ENCODE measurements at places on chromosomes 1 and 21.

- no peak for DNase-seq
These were observed 219.4 kb downstream of the LRRC40 start for GRCh38 chr1:69985901-69986439.

- DNase-seq = no peak
These were observed 118.4 kb upstream of the CHRM3 start for GRCh38 chr1:239268007-239268406.

DNA sequence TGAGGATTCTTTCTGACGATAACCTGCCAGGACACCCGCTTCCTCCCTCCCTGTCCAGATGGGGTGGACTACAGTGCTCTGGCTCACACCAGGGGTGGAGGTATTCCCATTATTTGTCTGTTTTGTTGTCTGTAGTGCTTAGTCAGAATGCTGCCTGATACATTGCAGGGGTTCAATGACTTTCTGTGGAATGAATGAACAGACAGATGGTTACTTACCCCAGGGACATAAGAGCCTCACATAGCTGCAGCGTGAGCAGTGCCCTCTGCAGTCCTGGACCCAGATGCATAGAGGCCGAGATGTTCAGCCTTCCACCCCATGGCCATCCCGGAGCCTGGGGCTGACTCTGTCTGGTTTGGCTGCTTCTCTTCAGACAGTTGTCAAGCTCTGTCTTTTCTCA is 13.0 kb upstream of the F3 start:
- no peak for DNase-seq

GRCh38 chr1:100516857-100517256 is 21.1 kb upstream of the GPR88 start:
- DNase-seq = no peak

GRCh38 chr1:14891991-14892390 is 261.6 kb upstream of the TMEM51 start:
- DNase-seq = no peak

GRCh38 chr1:159239551-159240220 is 35.0 kb downstream of the ACKR1 start:
- DNase-seq = no peak

DNA sequence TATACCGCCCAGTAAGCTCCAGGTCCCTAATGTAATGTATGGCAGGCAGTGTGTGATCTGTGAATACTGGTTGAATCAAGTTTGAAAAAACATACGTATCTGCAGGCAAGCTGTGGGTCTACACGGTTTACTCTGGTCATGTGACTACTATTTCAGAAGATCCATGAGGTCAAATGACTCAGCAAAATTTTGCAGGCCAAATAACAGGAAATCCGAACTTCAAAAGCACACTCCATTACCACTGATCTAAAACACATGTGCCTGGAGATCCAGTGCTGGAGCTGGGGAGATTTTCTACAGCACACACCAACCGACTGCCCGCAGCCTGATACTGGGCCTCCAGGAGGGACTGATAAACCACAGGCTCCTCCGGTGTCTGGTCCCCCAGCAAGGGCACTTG is 64.5 kb upstream of the SLC44A3 start:
- DNase-seq = peak; percentile 66

DNA sequence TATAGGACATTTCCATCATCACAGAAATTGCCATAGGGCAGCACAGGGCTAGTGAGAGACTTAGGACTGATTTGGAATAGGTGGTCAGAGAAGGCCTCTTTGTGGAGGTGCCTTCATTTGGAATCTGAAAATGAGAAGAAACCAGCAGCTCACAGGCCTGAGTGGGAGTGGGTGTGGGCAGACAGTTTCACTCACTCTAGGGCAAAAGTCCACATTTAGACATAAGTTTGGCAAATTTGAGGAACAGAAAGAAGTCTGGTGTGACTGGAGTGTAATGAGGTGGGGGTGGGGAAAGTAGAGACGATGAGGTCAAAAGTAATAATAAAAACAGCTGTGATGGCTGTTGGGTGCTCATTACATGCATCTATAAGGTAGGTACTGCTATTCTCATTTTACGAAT is 22.4 kb upstream of the BCAR3 start:
- DNase-seq = peak; percentile 92

GRCh38 chr1:220370041-220370700 is 97.9 kb upstream of the RAB3GAP2 start:
- DNase-seq = no peak

GRCh38 chr1:230104395-230105244 is 37.6 kb downstream of the GALNT2 start:
- peak; percentile 90 for DNase-seq

- DNase-seq = peak; percentile 55
These were observed 10.3 kb upstream of the CD101 start for GRCh38 chr1:116991171-116991845.

DNA sequence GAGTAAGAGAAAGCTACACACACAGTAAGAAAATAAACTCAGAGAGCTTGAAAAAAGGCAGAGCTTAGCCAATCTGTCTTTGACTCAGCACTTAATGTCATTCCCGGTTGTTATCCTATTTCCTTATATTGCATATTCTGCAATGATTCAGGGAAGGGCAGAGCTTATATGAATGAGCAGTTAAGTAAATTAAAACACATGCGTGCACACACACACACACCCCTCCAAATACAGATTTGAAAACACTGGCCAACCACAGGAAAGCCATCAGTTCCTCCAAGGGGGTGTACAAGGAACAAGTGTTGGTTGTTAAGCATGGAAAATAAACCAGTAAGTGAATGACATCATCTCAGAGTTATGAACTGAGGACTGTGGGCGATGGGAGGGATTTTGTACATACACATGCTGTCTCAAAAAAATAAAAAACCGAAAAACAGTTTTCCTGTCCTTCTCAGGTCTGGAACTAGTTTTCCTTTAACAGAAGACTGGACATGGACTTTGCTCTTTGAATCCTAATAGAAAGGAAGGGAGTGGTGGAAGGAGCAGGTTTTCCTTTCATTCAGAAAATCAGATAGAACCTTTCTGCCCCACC is 1.0 kb downstream of the IQGAP3 start:
- DNase-seq = peak; percentile 69

GRCh38 chr1:116833718-116834117 is 76.0 kb upstream of the PTGFRN start:
- DNase-seq = no peak

DNA sequence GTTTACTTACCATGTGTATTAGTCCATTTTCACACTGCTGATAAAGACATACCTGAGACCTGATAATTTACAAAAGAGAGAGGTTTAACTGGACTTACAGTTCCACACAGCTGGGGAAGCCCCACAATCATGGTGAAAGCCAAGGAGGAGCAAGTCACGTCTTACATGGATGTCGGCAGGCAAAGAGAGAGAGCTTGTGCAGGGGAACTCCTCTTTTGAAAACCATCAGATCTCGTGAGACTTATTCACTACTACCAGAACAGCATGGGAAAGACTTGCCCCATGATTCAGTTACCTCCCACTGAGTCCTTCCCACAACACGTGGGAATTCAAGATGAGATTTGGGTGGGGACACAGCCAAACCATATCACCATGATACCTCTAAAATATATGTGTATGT is 39.3 kb upstream of the ERRFI1 start:
- DNase-seq = no peak

DNA sequence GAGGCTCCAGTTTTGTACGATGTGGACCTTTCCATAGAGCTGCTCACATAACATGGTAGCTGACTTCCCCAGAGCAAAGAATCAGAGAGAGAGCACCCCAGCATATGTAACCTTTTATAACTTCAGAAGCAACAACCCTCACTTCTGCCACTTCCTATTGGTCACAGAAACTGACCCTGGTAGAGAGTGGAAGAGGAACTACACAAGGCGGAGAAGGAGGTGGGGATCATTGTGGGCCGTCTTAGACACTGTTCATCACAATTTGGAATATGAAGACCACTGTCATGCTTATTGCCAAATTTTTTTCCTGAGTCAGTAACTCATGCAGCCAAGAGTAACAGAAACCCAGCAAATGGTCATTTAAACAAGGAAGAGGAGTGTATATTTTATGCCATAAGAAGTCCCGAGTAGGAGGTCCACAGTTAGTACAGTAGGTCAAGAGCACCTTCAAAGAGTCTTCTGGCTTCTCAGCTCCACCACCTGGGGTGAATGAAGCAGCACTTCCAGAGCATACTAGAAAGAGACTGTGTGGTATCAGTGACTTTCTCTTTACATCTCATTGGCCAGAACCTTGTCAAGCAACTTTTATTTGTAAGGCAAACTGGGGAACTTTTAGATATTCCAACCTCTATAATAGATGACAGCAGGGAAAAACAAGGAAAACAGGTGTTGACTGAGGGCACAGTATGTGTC is 71.8 kb downstream of the ODF2L start:
- DNase-seq = peak; percentile 31

DNA sequence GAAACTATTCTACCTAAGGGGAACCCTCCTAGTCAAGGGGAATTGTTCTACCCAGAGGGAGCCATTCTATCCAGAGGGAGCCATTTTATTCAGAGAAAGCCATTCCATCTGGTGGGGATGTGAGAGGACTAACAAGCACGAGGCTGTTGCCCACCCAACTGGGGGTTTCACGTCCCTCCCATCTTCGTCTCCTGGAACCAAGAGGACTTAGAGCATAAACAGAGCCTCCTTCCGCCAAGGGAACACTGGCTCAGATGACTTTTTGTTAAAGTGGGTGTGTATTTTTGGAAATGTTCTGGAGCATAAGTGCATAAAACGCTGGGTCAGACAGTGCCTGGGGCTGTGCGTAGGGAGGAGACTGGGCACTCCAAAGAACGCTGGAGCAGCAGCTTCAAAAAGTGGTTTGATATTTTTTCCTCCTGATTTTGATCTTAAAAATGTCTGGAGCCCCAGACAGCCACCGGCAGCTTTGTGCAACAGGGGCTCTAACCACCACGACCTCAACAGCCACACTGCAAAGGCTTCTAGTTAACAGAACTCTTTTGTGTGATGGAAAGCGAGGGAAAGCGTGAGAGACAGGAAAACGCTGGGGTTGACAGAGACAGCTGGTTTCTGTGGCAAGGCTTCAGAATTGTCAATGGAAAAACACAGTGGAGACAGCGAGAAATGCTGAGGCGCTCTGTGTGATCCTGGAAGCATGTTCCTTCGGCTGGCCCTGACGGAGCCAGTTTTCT is 363.6 kb upstream of the CAMK1G start:
- DNase-seq = no peak

DNA sequence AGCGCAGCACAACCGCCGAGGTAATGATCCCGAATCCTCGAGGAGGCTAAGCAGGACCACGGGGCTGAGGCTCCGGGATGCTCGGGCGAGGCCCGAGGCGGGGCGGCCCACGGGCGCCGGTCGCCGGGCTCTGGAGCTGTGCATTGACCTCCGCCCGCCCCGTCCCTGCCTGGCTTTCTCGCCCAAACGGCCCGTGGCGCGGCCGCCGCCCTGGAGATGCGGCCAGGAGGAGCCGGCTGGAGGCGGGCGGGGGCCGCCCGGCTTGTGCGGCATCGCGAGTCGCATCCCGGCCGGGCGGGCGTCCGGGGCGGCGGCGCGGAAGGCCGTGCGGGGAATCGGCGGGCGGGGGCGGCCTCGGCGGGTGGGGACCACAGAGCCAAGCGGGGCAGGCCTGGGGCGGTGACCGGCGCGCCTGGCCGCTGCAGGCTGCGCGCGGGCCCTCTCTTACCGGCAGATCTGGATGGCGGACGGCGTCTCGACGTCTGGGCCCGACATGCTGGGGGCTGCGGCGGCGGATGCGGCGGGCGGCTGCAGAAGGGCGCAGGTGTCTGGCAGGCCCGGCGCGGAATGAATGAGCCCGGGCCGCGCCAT is 663 bp downstream of the ACOT7 start:
- peak; percentile 29 for DNase-seq

DNA sequence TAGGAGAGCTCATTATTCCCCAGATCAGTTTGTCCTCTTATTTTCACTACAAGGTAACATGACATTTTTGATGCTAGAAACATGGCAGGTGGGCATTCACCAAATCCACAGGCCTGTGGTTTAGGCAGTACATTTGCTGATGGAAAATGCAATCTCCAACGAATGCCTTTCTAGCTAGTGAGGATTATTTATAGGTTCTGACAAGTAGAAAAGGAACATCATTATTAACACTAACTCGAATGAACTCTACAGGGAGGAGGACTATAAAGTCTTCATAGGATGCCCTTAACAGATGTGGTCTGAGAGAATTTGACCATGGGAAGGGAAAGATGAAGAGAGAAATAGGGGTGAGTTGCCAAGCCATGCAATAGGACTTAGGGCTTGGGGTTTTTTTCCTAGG is 71.5 kb upstream of the BCL10 start:
- DNase-seq = no peak

GRCh38 chr1:1081311-1082238 is 7.5 kb upstream of the RNF223 start:
- no peak for DNase-seq

GRCh38 chr1:232805269-232806185 is at the start of gene MAP10:
Gene MAP10 (plus strand): TSS chr1:232805416. CDS start chr1:232805450, 34 bp downstream.
- DNase-seq = peak; percentile 83

DNA sequence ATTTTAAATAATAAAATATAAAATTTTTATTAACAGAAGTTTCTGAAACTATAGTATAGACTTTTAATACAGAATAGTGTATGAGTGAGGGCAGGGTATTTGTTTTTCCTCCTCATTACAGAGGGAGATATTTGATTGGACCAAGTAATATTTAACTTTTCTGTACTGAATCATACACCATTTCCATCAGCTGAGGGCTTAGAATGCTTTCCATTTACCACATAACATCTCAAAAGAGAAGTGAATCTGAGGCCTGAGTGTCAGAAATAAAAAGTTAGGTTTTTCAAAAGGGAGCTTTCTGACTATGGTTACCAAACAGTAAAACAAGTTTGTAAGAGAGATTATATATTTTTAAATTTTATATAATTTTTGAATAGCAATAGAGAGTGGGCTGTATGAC is 29.5 kb downstream of the TLCD4 start:
- peak; percentile 6 for DNase-seq

DNA sequence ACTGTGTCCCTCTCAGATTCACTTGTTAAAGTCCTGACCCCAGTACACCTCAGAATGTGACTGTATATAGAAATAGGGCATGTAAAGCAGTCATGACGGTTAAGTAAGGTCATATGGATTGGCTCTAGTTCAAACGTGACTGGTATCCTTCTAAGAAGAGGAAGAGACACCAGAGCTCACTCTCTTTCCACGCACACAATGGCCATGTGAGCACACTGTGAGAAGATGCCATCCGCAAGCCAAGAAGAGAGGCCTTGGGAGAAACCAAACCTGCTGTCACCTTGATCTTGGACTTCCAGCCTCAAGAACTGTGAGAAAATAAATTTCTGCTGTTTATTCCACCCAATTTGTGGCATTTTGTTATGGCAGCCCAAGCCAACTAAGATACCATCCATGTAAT is 56.8 kb upstream of the IRF2BP2 start:
- DNase-seq = peak; percentile 77

DNA sequence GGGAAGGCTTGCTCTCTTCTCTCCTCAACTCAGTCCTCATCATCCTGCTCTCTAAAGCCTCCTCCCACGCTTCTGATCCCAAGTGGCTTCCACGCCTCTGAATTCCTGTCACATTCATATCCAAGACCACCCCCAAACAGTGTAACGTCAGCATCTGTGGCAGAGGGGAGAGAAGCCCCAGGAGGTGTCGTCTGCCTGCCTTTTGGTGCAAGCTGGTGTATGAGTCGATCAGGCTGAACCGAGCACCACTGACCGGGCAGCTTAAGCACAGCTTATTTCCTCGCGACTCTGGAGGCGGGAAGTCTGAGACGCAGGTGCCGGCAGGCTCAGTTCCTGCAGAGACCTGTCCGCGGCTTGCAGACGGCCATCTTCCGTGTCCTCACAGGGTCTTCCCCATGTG is 123.8 kb upstream of the RAB4A start:
- DNase-seq = no peak

GRCh38 chr1:98086796-98087441 is 166.1 kb upstream of the DPYD start:
- no peak for DNase-seq

All from suppressor macrophage treated with lipopolysaccharide for 4 hours (primary cell).